Colonic mucosa (tissue), 4 donors: ENCODE measurements at places on chromosomes 12 and 14.

- DNase-seq: peak; percentile 53
Observed at GRCh38 chr12:52005903-52006703, 643 bp upstream of the TAMALIN start.

- DNase-seq: no peak
Observed at GRCh38 chr12:120822832-120823503, 81.2 kb downstream of the SPPL3 start.

GRCh38 chr14:52058341-52058740, 10.5 kb downstream of the NID2 start:
- DNase-seq: no peak

DNA sequence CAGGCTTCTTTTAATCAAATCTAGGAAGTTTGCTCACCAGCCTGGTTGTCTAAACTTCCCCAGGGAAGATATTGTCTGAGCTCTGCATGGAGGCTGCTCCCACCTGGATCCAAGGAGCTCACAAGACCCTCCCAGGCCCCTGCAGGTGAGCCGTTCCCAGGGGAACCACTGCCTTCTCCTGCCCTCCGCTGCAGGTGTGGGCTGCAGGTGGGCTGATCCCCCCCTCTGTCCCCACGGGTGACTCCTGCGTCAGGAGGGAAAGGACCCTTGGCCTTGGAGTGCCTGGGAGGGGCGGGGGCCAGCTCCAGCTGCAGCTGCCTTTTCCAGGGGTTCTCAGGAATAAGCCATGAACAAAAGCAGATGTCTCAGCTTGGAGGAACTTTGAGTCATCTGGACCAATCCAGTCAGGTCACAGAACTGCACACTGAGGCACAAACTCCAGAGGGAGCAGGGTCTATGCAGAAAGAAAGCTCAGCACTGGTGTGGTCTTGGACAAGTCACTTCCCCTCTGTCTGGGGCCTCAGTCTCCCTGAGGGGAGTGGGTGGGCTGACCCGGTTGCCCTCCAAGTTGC, 246.6 kb upstream of the RTL1 start:
- DNase-seq: no peak

DNA sequence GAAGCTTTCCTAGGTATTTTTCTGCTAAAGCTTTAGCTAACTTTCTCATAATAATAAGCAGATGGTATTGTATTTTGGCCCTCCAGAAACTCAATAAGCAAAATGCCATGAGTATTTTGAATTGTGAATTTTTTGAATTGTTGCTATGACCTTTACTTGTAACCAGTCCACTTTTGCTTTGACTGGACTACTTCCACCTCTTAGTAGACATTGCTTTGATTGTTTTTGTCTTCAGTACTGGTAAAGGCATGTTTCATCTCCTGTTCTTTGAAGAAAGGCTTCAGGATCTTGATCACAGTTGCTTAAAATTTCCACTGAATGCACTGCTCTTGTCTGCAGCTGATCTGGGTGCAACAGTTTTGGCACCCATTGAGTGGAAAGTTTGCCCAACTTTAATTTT, 102.3 kb downstream of the TRMT5 start:
- no peak for DNase-seq

DNA sequence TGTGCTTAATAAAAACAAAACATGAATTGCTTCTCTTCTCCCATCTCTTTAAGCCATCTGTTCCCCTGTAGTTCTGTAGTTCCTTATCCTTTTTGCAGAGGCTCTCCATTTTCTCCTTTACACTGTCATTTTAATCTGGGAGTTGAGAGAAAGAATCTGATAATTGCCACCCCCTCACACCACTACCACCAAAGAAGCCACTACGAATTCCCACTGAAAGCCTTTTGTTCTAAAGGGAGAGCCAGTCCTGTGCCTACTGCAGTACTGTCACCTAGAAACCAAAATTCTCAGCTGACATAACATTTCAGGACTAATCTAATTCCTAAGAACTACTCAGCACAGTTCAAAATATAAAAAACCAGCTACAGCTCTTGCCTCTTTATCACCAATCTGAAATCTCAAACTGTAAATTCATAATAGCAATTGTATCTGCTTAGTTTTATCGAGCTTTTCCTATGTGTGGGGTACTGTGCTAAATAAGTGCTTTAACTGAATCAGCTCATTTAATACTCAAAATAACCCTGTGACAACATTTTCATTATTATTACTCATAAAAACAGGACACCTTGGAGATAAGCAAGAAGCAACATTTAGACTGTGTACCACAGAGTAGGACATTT, 72.4 kb downstream of the SPPL3 start:
- DNase-seq: no peak
